H4 (cell line): ENCODE measurements at places on chromosomes 6 and 20. TPM values are rescaled to one million over a fixed set of nuclear protein-coding genes. Genes with fewer than 3 reads are reported as not detected.

Gene RIPOR3
- 0.14 and 0.58 TPM in 2 replicates for total RNA-seq

Gene C2
- total RNA-seq = 0.75 TPM in 1 of 2 replicates, not detected in the other

DNA sequence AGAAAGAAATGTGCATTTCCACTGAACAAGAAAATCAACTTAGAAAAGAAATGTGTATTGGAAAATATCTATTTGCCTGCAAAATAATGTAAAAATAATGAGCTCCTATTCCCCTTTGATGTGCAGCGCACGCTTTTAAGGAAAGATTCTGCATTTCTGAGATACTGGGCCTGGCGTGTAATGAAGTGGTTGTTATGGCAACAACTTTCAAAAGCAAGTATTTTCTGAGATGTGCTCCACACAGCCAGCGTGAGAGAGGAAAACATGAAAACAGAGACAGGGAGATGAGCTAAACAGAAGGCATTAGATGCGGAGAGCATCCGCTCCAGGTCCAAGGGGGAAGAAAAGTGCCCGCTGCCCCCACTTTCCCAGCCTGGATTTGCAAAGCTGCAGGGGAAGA, 39.1 kb upstream of the GTSF1L start:
- no peak for DNase-seq

DNA sequence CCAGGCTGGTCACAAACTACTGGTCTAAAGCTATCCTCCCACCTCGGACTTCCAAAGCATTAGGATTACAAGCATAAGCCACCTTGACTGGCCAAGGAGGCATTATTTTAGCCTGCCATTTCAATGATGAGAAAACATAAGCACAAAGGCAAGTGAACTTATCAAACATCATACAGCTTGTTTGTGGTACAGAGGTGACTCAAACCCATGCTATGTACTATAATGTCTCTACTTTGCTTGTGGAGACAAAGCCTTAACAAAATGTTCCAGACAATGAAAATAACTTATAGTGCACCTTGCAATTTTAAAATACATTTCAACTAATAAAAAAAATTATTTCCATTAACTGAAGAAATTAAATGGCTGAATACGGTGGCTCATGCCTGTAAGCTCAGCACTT, 26.2 kb downstream of the HDAC2 start:
- no peak for DNase-seq

DNA sequence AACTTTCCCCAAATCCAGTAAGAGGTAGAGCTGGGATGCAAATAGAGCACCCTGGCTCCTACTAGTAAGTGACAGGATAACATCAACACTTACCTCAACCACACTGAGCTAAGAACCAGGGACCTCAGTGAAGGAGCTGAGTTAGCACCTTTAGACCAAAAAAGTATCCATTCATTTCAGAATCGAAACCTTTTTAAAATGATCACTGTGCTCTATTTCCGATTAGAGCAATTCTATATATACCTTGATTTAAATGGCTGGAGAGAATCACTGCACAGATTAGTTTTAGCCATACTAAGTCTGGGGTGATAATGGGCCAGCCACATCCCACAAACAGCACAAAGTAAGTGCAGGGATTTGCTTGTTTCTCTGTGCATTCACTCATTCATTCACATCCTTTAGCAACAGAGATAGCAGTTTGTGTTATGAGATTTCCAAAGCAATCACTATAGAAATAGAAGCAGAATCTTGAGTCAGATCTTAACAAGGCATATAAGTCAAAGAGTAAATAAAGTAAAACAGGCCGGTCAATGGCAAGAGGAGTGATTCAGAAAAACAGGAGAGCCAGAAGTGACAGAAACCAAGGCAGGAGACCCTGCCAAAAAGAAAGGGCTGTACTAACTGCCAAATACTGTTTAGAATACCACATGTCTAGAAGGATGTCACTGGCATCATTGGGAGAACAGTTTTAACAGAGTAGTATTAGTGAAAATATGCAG, 136.3 kb downstream of the KIF13A start:
- DNase-seq = no peak

Gene BEND3
- 2.1 and 2.9 TPM in 2 replicates for total RNA-seq

DNA sequence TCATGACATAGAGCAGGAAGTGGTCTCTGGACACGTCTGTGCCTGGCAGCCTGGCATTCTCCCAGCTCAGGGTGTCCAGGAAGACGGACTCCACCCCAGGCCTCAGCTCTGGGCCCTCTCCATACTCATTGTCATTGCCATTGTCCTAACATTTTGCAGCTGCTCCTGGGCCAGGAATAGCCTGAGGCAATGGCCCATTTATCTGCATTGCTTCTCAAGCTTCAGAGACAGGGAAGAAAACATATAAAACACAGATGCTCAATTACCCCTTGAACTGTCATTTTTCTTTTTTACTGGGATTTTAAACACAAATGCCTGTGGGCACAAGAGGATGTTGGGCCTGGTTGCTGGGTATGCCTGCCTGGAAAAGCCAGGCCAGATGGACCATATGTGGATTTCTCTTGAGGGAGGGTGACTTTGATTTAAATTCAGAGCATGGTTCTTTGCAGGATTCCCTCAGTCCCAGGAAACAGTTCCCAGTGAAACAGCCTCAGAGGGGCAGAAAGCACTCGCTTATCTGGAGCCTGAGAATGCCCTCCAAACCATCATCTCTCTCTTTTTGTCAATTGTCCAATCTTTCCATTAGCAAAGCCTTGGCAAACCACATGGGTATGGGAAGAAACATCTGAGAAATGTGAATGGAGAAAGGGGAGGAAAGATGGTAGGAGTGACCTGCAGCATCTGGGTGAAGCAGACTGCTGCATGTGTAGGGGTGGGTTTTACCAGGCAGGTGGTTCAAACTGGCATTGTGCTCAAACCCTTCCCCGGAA, 17.9 kb downstream of the LAMP5 start:
- peak; percentile 26 for DNase-seq

DNA sequence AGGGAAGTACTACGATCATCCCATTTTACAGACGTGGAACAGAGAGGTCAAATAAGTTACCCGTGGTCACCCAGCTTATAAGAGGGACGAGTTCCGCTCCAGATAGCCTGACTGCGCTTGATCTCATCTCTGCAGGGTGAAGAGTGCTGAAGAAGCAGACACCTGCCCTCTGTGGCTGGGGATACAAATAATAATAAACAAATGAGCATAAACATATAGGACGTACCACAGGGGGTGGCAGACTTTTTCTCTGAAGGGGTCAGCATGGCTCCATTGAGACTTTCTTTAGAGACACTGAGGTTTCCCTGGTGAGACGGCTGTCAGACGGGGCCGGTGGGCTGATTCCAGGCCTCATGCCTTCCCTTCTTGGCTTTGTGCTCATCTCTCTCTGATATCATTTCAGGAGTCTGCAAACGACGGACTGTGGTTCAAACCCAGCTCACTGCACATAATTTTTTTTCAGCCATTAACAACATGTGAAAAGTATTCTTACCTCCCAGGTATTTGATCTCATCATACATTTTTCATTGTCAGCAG, 47.1 kb downstream of the IRF4 start:
- no peak for DNase-seq

DNA sequence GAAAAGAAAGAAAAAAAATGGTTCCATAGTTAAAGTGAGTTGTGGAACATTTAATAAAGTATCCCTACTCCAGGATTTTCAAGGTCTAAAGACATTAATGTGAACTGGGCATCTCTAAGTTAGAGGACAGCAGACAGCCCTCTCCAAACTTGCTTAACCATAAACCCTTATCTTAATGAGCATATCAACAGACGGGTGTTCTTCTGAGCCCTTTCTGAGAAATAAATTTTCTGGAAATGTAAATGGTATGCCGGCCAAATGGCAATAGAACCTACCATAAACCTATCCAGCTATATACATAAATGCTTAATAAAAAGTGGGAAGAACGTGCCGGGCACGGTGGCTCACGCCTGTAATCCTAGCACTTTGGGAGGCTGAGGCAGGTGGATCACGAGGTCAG, 12.5 kb downstream of the SLC18B1 start:
- DNase-seq = no peak
